ENCODE measurements at places on chromosomes 11 and 22.
A peak's percentile ranks its signal among the peaks of the same experiment; 100 is the strongest.

DNA sequence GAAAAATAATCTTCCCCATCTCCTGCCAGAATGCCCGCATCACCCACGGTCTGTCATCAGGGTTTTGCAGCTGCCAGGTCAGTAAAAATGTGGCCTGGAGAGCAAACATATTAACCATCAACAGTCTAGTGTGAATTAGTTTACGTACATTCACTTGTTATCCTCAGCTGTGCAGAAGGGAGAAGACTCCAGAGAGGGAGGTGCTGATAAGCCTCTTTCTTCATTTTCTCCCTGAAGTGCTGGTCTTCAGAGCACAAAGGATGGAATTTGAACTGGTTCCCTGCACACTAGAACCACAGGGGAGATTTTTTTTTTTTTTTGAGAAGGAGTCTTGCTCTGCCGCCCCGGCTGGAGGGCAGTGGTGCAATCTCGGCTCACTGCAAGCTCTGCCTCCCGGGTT is 8.2 kb downstream of the FGF19 start:
- no peak for DNase-seq

GRCh38 chr22:35354068-35354467 is 26.8 kb upstream of the HMOX1 start:
- no peak for DNase-seq

GRCh38 chr22:35399114-35399677 is 744 bp upstream of the MCM5 start:
- DNase-seq: peak; percentile 21

DNA sequence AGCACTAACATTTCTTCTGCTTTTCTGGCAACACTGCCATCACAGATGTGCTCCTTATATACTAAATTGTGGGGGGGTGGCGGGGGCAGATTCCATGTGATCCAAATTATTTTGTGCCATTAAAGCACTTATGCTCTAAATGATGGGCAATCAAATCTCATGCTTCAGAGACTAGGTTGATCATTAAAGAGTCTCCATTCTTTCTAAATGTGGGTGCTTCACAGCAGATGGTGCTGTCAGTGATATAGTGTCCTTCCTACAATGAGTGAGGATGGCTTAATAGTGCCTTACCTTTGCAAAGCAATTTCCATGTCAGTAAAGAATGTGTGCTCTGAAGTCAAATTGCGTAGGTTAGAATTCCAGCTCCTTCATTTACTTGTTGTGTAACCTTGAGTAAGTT is 589.8 kb downstream of the ETS1 start:
- DNase-seq: no peak

GRCh38 chr11:118212781-118213191 is 12.0 kb downstream of the JAML start:
- no peak for DNase-seq

GRCh38 chr11:36367806-36368680 is 72.0 kb downstream of the PRR5L start:
- DNase-seq: no peak

GRCh38 chr11:92122561-92122960 is 102.1 kb upstream of the FAT3 start:
- DNase-seq: no peak

- DNase-seq: no peak
Measured at GRCh38 chr11:69160296-69161116, 4.8 kb downstream of the SMIM38 start.

DNA sequence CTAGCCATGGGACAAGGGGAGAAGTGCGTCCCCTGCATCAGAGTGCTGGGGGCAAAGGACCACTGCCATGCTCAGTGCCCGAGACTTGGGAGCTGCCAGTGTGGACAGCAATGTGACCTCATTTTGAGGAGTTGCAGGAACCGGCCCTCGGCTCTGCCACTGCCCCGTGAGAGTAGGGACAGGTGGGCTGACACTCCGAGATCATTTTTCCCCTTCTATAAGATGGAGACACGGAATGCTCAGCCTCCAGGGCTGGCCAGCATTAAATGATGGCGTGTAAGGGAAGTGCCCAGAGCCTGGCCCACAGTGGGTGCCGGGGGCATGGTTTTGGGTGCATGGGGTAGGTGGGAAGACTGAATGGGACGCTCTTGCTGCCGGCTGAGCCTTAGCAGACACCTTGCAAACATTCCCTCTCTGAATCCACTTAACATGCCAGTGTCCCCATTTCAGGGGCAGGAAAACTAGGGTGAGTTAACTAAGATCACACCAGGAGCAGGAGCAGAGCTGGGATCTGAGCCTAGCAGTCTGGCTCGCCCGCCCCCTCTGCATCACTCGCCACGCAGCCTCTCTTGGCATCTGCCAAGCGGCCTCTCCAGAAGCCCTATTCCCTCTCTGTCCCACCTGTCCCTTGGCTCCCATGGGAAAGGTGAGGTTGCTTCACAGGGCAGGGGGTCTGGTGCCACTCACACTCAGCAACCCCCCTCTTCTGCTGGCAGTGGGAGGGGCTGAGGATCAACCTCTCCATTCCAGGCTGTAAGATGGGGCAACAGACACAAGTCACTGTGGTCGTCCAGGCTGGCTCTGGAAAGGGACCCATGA is 13.6 kb downstream of the NPTXR start:
- DNase-seq: no peak

- peak; percentile 50 for DNase-seq
Measured at GRCh38 chr11:62680825-62681240, 2.0 kb upstream of the UBXN1 start.
